Activated gamma-delta T cell (primary cell): ENCODE measurements at places on chromosomes 16 and 17.

GRCh38 chr16:74035816-74036215 lies 260.8 kb upstream of the PSMD7 start:
- DNase-seq, result no peak

- no peak for DNase-seq
Measured at GRCh38 chr16:89737341-89738071, 16.2 kb downstream of the ZNF276 start.

- no peak for DNase-seq
Measured at GRCh38 chr17:16880843-16881230, 91.1 kb downstream of the TNFRSF13B start.

GRCh38 chr16:81316176-81316496 lies 1.4 kb downstream of the GAN start:
- DNase-seq, result no peak

- DNase-seq, result no peak
Measured at GRCh38 chr16:68754084-68754792, 17.1 kb downstream of the CDH1 start.

GRCh38 chr17:43578699-43579565 lies 32.8 kb upstream of the ETV4 start:
- no peak for DNase-seq

- DNase-seq, result no peak
Measured at GRCh38 chr17:15777717-15778116, 45.6 kb downstream of the TBC1D26 start.
